ENCODE measurements at places on chromosomes 11 and 22.

DNA sequence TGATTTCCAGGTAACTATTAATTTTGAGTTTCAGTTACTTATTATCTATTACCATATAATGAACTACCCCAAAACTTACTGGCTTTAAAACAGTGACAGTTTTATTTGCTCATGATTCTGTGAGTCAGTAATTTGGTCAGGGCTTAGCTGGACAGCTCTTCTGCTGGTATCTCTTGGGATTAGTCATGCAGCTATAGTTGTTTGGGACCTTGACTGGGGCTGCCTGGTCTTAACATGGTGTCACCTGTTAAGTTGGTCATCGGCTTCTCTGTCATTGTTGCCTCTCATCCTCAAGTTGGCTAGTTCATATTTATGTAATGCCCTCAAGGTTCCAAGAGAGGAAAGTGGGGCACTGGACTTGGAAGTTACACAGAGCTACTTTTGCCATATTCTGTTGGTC is 177.5 kb downstream of the TMEM135 start:
- DNase-seq, result no peak

DNA sequence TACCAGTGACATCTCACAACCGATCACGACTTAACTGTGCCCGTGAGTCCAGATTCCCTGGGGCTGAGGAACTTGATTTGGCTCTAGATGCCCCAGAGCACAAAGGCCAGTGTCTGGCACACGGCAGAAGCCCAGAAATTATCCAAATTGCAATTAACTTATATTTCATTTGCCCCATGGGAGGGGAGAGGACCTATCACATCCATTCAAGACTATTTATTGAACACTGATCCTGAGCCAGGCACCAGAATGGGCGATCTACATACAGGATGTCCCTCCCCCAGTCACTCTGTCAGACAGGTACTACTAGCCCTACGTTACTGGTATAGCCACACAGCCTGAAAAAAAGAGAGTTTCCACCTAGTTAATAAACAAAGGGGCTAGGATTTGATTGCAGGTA is 5.1 kb downstream of the DNAL4 start:
- no peak for DNase-seq

DNA sequence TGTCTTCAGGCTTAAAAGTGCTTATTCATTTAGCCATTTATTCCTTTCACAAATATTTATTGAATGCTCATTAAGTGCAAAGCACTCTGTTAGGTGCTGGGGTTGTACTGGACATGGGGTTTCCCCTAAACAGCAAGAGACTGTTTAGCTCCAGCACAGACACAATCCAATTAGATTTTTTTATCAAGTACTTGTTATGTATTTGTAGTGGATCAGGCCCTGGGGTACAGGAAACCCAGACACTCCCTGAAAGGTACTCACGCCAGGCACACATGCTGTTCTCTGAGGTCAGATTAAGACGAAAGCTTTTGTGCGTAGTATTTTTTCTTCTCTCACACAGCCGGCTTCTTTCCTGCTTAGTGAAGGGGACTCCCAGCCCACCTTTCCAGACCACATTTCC is 218.1 kb upstream of the PLET1 start:
- no peak for DNase-seq

DNA sequence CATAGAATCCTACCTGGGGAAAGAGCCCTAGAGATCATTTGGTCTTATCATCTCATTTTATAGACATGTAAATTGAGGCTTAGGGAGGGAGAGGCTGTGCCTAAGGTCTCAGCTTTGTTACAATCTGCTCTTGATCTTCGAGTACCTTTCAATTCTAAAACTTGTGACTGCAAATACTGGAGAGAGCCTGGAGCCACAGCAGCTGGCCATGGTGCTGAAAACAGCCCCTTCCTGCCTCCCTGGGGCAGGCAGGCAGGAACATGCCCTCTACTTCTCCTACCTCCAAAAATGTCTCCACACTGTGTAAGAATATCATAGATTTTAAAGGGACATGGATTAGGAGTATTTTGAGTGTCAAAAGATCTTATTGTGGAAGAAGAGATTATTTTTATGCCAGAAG is 52.2 kb downstream of the C22orf42 start:
- DNase-seq, result no peak

DNA sequence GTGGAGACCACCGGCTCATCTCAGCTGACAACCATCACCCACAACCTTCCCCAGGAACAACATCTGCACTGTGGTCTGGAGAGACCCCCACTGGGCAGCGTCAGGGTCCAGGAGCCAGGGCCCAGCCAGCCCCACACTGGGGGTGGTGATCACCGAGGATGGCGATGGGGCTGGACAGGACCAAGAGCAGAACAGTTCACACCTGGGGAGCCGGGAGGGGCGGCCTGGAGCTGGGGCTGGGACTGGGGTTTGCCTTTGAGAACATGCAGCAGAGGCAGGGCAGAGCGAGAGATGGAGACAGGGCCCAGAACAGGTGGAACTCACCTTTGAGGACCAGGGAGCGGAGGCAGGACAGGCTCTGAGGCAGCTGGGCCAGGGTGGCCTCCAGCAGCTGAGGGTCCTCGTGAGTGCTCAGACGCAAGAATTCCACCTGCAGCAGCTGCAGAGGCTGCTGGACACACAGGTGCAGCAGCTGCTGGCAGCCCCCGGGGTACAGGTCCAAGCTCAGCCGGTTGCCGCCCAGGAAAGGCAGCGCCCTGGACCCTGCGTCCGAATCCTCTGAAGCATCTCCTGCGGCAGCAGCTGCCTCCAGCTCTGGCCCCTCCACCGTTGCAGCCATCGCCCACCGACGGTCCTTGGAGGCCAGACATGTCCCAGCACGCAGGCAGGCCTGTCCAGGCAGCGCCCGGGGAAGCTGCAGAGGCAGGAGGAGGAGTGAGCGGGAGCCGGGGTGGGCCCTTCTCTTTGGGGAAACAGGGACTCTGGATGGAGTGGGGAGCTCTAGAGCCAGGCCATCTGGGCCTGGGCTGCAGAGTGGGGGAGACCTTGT is 1.0 kb downstream of the PIDD1 start:
- DNase-seq, result no peak

- DNase-seq, result no peak
Measured at GRCh38 chr22:36954251-36955014, 41.0 kb downstream of the CSF2RB start.

GRCh38 chr11:73939096-73939495 is 11.7 kb upstream of the DNAJB13 start:
- DNase-seq, result no peak

GRCh38 chr11:65712633-65713076 is 603 bp downstream of the KAT5 start:
- DNase-seq, result no peak

DNA sequence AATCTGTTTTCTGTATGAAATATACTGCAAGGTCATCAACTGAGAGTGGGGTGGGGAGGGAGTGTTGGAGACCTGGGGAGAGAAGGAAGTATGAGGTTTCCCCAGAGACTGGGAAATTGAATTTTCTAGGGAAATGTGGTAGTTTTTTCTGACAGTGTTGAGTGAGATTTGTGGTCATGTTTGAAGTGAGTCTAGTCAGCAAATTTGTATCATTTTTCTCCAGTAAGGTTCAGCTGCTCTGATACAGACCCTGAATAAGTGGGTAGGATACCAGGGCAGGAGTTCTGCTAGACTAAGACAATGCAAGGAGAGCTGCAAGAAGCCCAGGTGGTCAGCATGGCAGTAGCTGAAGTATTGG is 112.0 kb downstream of the PKNOX2 start:
- DNase-seq, result no peak

DNA sequence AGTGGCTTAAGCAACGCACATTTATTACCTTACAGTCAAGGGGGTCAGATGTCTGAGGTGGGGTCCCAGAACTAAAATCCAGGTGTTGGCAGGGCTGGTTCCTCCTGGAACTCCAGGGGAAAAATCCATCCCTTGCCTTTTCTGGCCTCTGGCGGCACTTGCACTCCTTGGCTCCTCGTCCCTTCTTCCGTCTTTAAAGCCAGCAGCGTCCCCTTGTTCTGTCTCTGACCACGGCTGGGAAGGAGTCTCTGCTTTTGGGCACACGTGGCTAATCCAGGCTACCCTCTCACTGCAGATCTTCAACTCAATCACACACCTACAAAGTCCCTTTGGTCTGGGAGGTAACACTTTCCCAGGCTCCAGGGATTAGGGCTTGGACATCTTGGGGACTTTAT is 73.5 kb upstream of the WNT7B start:
- DNase-seq, result no peak

- peak; percentile 84 for DNase-seq
Measured at GRCh38 chr11:44094260-44094868, 1.1 kb upstream of the EXT2 start.

DNA sequence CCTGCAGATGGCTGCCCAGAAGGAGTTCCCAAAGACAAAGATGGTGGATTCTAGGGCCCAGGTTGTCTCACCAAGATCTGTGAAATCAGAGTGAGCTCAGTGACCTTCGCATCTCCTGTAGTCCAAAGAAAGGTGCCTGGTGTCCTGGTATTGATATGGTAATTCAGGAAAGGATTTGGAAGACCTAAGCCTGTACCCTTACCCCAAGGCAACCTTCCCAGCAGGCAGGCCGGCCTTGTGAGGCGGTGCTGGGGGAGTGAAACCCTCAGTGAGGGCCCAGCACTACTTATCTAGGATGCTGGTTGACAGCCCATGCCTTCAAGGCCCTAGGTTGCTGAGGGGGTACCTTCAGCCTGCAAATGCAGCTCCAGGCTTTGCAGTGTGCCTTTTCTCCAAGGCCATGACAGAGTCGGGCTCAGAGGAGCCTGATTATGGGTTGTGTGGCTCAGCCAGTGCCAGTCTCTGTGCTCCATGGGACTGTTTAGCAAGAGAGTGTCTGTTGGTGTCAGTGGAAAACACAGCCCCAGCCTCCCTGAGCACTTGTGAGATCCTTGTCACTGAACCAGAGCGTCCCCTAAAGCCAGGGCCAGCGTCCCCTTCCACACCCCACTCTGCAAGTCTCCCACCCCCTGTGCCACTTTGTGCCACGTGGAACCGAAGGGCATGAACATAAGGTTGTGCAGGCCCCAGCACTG is 72.8 kb upstream of the MYOD1 start:
- no peak for DNase-seq

GRCh38 chr11:61477727-61478148 is 30.8 kb upstream of the LRRC10B start:
- DNase-seq, result peak; percentile 7

DNA sequence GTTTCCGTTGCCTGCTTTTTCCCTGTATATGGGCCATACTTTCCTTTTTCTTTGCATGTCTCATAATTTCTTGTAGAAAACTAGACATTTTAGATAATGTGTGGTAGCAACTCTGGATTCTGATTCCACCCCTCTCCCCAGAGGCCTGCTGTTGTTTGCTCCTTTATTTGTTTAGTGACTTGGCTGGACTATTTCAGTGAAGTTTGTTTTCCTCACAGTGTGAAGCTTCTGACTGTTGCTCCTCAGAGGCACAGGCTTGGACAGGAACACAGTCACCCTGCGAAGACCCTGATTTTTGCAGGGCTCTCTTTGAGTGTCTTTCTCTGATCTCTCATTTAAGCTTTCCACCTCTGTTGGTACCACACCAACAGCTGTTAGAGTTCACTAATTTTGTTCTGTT is 72.5 kb downstream of the SWAP70 start:
- DNase-seq, result no peak

GRCh38 chr22:27445881-27446280 is 355.7 kb downstream of the MN1 start:
- DNase-seq, result no peak

GRCh38 chr22:20064545-20065262 is 15.3 kb upstream of the DGCR8 start:
- no peak for DNase-seq

GRCh38 chr22:27794226-27794625 is 7.3 kb downstream of the MN1 start:
- DNase-seq, result no peak

GRCh38 chr11:106399076-106399511 is 321.6 kb downstream of the AASDHPPT start:
- no peak for DNase-seq
